Stimulated activated CD8-positive, alpha-beta memory T cell treated with anti-CD3 and anti-CD28 coated beads, Interleukin-4, amount 100 ng/mL, for 24 hours (primary cell): ENCODE measurements at places on chromosomes 5 and 9.

DNA sequence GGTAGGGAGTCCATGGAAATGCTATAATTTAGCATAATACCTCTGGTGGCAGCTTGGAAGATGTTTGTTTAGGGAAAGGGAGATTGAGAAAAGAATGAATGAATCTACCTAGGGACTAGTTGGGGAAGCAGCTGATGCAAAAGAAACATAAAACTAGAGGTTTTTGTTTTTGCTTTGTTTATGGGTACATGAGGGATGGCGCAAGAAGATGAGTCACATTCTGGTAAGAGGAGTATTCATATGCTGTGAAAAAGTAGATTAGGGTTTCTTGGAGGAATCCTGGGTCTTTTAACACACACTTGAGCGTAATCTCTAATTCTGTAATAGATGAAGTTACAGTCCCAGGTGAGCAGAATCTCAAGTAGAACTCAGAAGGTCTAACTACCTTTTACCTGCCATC is 17.1 kb downstream of the C9orf43 start:
- no peak for DNase-seq

DNA sequence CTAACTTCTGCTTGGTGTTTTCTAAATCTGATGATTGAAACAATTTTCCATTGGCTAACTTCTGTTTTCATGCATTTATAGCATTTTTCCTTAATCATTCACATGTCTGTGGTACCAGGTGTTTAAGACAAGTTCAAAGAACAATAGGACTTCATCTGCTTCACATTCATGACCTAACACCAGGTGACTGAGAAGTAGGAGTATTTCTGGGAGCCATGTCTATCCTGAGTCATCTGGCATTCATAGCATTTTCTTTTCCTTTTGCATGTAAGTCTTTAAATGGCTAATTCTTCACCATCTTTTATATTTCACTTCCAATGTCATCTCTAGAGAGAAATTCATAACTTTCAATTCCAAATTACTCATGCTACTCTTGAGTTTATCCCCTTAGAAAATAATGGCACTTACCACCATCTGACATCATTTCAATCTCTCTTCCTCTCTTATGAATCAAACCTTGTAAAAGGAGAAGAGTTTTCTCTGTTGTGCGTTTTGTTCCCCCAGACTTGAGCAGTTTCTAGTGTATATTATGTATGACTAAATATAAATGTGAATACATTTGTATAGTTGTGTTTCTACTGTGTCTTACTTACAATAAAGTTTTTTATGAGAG is 1196.1 kb upstream of the CDH9 start:
- no peak for DNase-seq

- no peak for DNase-seq
These were observed 1115.5 kb downstream of the TAF11L14 start for GRCh38 chr5:18749763-18750162.

DNA sequence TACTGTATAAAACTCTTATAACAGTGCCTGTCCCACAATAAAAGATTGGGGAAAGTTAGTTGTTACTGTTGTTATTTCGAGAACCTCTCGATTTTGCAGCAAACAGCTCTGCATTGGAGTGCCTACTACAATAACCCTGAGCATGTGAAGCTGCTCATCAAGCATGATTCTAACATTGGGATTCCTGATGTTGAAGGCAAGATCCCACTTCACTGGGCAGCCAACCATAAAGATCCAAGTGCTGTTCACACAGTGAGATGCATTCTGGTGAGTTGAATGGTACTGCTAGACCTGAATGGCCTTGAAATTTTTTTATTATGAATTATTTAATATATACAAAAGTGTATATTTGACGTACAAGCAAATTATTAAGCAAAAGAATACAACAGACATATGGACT is 123.2 kb downstream of the TEX10 start:
- DNase-seq: no peak

DNA sequence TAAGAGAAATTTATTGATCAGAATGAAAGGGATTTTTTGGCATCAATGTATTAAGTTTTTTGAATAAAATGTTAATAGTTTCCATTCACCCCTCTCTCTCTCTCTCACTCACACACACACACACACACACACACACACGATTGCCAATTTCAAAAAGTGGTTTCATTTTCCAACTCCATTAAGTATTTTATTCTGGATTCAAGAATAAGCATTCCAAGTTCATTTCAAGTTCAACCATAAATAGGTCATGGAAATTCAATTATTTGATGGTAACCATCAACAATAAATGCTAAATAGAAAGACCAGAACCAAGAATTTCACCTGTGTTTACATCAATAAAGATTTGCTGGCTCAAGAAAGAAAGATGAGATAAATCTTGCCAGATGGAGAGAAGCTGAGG is 171.6 kb downstream of the ADAMTS12 start:
- DNase-seq: no peak
